ELR (cell line): ENCODE measurements at places on chromosomes 2 and 18.

DNA sequence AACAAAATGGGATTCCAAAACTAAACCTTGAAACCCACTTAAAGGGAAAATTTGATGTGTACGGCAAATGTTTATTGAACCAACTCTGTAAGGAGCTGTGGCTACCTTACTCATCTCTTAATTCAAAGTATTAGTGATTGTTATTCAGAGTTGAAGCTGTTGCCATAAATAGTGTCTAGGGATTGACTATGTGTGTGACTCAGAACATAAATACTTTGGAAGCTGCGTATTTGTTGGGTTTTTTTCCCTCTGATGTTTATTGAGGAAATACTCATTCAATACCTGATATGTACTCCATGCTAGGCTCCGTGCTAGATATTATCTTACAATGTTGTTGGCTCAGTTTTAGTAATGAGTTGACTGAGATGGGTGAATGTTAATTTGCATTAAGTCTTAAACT lies 90.4 kb downstream of the PTRHD1 start:
- peak; percentile 92 for DNase-seq

- no peak for DNase-seq
These were observed 1.5 kb downstream of the SLC30A3 start for GRCh38 chr2:27261241-27261925.

- DNase-seq = no peak
These were observed 150.7 kb upstream of the MGAT5 start for GRCh38 chr2:134103196-134103595.

DNA sequence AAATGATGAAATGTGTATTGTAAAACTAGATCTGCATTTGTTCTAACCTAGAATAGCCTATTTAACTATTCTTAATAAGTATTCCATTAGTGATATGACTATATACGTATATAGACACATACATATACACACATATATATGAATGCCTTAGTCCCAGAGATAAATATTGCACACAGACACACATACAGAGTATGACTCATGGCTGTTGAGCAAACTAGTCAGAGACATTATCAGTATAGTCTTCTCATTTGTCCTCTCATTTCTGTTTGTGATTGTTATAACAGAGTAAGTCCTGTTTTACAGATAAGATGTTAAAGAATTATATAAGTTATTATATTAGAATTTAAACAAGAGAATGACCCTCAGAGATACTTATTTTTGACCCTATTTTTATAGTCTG lies 202.5 kb downstream of the CCDC102B start:
- no peak for DNase-seq

- DNase-seq = peak; percentile 69
These were observed 27.5 kb downstream of the EML4 start for GRCh38 chr2:42196403-42197267.

DNA sequence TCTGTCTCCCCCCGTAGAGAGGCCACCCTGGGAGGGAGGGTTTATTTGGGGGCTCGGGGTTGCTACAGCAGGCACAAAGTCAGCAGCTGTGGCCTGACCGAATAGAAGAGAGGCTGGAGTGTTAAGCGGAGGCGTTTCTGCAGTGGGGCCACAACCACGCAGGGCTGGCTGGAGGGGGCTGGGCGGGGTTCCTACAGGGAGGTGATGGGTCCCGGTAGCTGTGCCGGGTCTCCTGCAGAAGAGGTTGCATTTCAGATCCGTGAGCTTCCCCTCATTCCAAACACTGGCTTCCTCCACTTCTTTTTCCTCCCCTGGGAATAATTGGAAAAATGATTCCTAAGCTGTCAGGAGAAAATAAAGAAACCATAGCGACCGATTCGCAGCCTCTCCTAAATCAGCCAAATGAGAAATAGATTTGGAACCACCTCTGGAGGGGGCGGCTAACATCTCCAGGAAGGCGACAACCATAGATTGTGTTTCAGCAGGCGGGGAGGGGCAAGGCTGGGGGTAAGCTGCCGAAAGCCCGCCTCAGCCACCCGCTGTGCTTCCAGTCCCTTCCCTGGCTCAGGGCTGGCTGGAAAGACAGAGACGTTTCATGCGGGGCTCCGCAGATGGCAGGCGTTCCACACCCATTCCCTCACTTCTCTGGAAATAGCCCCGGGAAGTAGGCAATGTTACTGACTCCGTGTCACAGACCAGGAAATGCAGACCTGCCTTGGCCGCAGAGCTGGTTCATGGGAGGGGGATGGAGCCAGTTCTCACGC lies 85.6 kb upstream of the TAF1B start:
- DNase-seq = peak; percentile 29

DNA sequence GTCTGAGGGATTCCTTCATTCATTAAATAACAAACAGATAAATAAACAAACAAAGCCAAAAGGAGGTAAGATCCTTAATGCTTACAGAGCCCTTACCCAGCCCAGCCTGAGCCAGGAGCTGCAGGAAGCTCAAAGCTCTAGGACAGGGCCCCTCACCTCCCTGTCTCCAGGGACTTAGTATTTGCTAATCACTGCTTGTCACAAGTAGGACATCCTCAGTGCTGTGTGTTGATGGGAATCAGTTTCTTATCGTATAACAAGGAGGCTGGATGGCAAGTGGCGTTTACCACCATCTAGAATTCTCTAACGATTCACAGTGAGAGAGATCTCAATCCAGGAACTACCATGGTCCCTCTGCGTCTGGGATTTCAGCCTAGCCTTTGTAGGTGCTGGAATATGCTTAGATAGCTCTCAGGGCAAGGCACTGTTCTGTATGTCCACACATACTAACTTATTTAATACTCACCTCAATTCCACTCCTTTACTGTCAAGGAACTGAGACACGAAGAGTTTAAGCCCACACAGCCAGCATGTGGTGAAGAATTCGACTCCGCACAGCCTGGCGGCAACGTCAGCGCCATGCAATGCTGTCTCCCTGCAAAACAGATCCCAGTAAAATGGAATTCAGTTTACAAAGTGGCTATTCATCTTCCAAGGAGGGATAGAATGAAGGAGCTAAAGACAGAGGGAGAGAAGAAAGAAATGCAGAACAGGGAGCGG lies 164.8 kb downstream of the MYCN start:
- DNase-seq = no peak

GRCh38 chr2:239594772-239595608 lies 194.2 kb upstream of the HDAC4 start:
- no peak for DNase-seq

DNA sequence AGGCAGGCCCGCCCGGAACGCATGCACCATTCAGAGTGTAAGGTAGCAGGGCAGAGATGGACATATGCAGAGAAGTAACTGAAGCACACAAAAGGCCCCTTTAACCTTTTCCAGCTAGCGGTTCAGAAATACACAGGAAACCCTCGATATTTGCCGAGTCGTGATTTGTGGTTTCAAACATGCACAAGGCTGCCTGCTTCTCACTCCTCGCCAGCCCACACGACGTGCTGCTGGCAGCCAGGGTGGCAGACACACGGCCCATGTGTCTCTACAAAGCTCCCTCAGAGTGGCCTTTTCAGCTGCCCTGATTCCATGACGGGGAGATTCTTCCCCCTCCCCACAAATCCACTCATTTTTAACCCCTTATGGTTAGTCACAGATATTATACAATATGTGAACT lies 23.6 kb downstream of the ZBTB7C start:
- DNase-seq = no peak

DNA sequence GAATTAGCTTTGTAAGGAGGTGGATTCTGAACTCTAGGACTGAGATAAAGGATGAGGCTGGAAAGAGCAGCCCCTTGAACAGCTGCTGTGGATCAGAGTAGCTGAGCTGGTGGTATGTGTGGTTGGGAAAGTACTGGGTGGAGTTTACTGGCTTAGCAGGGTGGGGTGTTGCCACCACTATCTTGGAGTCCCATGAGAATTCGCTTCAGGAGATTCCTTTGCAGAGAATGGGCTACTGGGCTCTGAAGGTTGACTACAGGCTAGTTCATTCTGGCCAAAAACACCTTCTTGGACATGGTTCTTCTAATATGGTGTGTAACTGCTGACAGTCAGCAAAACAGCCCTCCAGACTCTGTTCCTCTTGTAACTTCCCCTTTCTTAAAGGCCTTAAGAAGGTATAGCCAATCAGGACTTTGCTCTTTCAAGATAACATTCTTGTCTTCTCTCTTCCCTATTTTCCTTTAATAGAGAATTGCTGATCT lies 52.7 kb downstream of the TET3 start:
- DNase-seq = no peak

GRCh38 chr2:199216253-199216652 lies 241.5 kb downstream of the SATB2 start:
- no peak for DNase-seq

DNA sequence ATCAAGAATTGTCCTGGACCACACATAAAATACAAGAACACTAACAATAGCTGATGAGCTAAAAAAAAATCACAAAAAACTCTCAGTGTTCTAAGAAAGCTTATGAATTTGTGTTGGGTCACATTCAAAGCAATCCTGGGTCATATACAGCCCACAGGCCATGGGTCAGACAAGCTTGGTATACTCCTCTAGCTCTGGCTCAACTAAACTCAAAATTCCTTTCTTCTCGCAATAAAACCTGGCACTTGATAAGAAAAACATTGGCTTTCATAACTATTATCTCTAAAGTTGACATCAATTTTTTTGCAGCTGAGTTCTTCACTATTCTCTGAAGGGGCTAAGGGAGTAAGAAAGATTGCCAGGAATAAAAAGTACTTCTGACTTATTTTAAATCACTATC lies 38.3 kb downstream of the FBXO48 start:
- DNase-seq = no peak

DNA sequence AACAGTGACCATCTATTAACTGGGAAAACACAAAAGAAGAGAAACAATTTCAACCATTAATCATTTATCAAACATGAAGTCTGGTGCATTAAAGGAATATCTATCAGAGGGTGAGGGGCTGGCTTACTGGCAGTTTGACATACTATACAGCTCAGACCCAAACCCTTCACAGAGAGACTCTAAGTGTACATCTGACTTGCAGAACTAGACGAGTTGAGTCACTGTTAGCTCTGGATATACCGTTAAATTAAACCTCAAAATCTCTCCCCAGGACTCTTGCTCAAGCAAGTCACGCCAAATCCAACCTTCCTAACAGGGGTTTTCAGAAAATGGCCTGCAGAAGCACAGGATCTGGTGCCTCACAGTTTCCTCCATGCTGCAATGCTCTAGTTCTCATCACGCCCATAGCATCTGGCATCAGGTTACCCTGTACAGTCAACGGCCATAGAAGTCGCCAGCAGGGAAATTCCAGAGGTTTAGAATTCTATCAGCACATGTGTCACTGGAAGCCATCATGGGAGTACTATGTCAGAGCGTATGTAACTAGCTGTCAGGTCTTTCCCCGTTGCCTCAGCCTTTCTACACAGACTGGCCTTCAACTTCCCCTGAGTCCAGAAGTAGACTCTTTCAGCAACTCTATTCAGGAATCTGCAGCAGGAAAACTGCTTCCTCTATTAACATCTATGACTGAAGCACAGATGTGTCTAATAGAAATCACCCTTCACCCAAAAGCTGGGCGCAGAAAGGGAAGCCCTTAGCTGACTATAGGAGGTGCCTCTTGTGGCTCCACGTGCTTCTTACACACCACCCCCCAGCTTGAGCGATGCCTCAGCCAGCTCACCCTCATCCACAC lies 9.3 kb downstream of the TGOLN2 start:
- peak; percentile 84 for DNase-seq

GRCh38 chr2:186422226-186422625 lies 63.8 kb upstream of the ZC3H15 start:
- DNase-seq = peak; percentile 56

- DNase-seq = no peak
These were observed 58.1 kb downstream of the CYP26B1 start for GRCh38 chr2:72089537-72089936.

GRCh38 chr2:180991361-180991760 lies 11.0 kb downstream of the UBE2E3 start:
- no peak for DNase-seq

GRCh38 chr2:233857511-233858141 lies 3.3 kb upstream of the HJURP start:
- DNase-seq = peak; percentile 32

- no peak for DNase-seq
These were observed 1615.3 kb upstream of the ZEB2 start for GRCh38 chr2:146135245-146135644.
